ENCODE measurements at places on chromosomes 4 and X.

DNA sequence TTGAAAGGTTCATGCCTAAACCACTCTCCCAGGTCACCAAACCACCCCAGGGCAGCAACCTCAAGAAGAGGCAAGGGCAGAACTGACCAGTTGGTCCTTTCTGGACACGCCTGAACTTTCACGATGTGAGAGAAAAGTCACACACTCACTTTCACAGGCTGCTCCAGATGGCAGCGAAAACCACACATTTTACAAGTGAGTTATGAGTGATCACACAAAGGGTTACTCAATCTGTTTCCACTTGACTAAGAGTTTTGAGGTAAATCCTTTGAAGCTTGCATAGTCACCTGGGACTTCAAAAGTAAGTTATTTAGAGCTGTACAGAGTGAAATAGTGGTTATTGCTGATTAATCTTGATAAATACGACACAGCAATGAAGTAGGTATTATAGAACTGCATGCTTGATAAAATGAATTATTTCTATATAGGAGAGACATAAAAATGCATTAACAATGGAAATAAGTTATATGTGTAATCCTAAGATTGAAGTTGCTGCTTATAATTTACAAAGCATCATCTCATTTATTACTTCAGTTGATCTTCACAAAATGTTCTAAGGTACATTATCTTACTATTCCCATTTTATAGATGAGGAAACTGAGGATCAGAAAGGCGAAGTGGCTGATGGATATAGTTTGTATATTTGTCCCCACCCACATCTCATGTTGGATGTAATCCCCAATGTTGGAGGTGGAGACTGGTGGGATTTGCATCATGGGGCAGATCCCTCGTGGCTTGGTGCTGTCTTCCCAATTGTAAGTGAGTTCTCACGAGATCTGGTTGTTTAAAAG is 103.0 kb upstream of the KLF3 start:
- no peak for DNase-seq

DNA sequence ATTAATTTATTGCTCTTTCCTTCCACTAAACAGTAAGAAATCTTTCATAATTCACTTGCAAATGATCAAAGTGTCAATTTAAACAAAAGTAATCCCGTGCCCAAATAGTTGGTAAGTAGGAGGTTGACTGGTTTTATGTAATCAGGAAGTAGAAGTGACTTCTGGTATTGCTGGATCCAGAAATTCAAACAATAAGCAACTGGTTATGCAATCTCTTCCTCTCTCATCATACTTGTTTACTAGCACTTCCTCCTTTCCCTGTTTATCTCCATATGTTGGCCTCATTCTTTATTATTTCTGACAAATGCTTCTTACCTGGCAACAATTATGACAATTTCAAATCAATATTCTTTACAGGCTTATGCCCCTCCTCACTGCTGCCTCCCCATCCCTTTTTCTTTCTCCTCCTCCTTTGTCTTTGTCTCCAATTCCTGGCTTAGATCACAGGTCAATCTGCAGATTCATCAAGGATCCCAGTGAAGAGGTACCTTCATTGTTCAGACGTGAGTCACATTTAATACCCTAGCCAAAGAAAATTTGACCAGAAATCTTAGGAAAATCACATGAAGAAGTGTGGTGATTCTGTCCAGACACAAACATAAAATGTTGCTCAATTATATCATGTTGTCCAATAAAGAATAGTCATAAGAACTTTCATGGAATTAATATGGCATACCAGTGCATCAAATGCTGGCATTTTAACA is 323.2 kb upstream of the PCDH7 start:
- no peak for DNase-seq

- no peak for DNase-seq
Observed at GRCh38 chrX:80120335-80120734, 105.8 kb downstream of the TBX22 start.

DNA sequence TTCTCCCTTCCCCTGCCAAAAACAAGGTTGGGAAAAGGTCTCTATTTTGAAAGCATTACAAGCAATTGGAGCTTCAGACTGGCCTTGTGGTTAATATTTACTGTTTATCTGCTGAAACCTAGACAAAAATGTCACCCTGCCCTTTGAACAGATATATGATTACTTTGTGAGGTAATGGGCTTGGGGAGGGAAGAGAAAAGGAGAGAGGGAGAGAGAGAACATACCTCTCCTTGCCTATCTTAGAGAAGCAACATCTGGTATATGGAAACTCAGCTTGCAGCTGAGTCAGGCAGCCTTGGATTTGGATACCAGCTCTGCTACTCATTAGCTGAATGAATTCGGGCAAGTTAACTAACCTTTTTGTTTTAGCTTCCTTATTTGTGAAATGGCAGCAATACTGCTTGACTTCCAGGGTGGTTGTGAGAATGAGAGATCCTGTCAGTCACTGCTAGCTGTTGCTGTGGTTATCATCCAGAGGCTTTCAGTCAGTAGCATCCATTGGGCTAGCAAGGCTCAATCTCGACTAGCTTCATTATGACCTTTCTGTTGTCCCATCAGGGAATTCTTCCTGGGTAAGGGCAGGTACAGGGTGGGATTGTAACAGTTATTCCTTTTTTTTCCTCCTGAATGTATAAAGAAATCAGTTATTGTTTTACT is 41.1 kb downstream of the ZFX start:
- no peak for DNase-seq

DNA sequence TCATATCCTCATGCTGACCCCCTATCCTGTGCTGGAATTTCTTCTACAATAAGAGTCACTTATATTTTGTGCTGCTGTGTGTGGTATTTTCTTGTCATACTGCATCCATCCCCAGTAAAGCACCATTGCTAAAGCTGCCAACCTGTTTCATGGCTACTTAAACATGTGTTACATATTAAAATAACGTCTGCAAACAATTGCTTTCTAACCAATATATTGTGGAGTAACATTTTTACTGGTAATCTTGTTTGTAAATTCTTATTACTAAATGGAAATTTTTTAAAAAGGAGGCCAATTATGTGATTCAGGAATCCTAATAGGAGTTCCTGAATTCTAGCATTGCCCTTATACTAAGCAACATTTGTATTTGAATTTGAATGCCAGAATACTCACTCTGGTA is 160.3 kb upstream of the VEGFC start:
- DNase-seq = no peak

- DNase-seq = no peak
Observed at GRCh38 chr4:156475322-156475721, 496.3 kb downstream of the PDGFC start.

GRCh38 chrX:96982161-96982560 is 98.5 kb downstream of the RPA4 start:
- DNase-seq = no peak

- no peak for DNase-seq
Observed at GRCh38 chr4:54902271-54902670, 223.1 kb downstream of the KDR start.

DNA sequence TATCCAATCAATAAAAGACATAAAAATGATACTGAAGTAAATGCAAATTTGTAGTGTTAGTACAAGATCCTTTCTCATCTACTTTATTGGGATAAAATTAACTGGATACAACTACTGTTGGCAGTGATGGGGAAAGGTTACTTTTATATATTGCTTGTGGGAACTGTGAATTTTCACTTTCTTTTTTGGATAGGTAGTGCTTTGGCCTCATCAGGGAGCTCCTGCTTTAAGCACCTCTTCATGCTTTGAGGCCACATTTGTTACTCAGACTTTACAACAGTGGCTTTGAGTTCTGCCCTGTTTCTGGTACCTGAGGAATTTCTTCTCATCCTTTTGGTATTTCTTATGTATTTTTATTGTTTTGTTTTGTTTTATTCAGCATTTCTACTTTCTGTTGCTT is 316.8 kb upstream of the ZCCHC13 start:
- no peak for DNase-seq

DNA sequence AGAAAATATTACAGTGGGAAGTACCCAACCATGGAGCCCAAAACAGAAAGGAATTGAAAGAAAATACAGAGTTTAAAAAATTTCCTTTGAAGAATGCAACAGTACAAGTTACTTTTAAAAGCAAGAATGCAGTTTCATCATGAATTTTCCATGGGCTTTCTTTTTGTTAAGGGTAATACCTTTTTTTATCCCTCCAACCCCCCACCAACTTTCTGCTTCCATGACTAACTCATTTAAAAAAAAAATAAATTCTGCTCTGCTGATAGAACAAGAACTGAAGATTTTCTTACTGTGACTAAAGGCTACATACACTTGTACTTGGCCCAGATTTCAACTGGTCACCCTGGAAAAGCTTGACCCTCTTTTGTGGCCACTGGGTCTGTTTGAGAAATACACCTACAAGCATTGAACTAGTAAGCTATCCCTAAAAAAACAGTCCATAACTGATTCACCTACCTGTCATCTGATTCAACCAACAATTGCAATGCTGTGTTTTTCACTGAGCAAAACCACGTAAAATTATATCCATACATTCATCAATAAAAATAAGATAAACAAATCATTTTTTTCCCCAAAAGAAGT is 214.2 kb downstream of the NSUN7 start:
- no peak for DNase-seq

DNA sequence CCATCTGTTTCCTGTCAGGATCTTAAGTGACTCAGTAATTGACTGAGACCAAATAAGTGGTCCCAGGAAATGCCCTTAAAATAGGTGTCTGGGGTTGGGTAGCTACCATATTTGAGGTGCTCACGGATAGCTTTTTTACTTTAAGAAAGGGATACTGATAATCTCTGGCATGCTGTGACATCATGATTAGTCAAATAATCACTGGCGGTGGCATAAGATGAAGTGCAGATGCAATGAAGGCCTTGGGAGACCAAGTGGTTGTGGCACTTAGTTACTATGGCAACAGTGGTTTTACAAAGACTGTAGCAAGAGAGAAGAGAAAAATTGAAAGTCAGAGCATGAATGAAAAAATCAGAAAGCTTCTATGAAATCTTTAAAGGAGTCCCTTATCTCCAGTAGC is 114.5 kb upstream of the SLIT2 start:
- DNase-seq = no peak

GRCh38 chr4:77581724-77582123 is 23.9 kb upstream of the CXCL13 start:
- DNase-seq = peak; percentile 14

DNA sequence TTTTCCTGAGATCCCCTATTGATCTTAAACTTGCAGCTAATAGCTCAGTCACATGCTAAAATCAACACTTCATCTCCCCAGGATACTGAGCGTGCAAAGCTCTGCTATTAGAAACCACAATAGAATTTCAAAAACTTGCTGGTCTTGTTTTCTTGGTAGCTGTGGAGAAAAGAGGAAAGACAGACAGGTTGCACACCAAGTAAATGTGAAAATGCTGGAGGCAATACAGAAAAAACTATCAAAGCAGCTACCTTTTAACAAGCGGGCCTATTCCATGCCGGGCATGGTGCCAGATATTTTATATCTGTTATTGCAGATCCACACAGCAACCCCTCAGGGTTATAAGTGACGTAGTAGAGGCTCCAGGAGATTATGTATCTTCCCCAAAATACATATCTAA is 171.9 kb downstream of the DCTD start:
- DNase-seq = no peak

DNA sequence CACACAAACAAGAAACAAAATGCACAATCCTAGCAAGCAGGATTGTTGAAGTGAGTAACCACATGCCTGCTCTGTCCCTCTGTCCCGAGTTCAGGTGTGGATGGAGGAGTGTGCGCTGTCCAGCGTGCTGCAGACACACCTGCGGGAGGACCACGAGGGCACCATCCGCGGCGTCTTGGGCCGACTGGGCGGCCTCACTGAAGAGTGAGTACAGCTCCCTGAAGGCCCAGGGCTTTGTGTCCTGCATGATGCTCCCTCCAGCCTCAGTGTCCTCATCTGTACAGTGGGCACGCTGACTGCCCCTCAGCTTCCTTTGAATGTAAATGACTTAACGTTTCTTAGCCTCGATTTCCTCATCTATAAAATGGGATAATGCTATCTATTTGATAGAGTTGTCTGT is 82.5 kb downstream of the EVC start:
- DNase-seq = no peak

- no peak for DNase-seq
Observed at GRCh38 chrX:140971099-140971795, 31.1 kb upstream of the SPANXB1 start.

DNA sequence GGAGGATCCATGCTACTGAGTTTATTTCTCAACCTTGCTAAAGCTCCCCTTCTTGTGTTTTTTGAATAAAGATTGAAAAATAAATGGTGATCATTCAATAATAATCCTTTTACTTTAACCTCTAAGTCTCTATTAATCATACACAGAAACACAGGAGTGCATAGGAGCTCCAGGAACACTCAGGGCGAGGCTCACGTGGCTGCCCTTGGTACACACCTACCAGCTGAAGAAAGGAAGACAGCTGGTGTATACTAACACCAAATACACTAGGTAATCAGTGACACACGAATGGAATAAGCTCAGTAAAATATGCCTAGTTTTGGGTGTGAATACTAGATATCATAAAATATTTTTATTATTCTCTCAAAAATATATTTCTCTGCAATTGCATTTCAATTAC is 26.2 kb downstream of the CCDC149 start:
- DNase-seq = no peak

- no peak for DNase-seq
Observed at GRCh38 chr4:173345648-173346047, 11.5 kb upstream of the HMGB2 start.

DNA sequence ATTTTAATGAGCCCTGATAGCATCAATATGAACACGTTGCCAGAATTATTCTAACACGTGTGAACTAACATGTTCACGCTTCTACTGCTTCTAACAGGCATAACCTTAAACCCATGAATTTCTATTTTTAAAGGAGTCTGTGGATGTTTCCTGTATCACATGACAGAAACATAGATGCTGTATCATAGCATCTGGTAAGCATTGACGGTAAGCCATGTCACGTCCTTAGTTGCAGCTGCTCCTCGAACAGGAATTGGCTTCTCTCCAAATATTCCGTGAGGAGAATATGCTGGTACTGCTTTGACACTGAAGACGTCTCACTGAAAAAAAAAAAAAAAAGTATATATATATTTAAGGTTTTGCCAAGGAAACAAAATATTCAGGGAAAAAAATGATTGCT is 105.1 kb upstream of the MXRA5 start:
- no peak for DNase-seq

- peak; percentile 79 for DNase-seq
Observed at GRCh38 chr4:88211473-88212252, 53.2 kb upstream of the ABCG2 start.

DNA sequence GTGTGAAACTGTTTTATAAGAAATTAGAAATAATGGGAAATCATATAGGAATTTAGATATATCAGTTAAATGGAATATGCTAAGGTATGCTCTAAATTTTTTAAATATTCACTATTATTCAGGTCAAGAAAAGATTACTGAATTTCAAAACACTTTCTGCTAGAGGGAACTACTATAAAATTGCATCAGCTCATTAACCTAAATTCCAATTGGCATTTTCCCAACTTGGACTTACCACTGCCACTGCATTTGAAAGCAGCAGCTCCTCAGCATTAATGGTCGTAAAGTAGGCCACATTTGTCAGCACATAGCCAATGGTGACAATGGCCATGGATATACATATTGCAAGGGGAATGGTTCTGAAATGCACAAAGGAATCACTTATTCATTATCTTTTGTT is 57.3 kb downstream of the SLC7A11 start:
- no peak for DNase-seq
